ENCODE measurements at places on chromosomes 2 and 18.

GRCh38 chr2:175525975-175526374, 344.5 kb upstream of the ATP5MC3 start:
- no peak for DNase-seq

GRCh38 chr2:190679391-190679790, 30.5 kb downstream of the NAB1 start:
- no peak for DNase-seq

DNA sequence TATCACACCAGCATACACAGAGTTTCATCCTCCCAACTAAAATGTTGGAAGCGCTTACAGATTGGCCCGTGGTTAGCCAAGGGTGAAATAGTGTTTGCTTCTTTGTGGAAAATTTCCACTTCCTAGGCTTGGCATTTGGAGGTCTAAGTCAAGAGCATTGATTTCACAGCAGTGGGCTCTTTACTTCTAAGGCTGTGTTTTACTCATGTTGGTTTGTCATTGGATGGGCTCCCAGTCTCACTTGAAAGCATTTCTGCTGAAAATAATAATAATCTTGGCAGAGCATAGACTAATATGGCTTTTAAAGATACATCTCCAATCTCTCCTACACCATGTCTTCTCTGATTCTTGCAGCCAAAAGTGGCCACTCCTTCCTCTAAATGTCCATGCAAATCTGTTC, 82.9 kb downstream of the DYNAP start:
- DNase-seq, result no peak

DNA sequence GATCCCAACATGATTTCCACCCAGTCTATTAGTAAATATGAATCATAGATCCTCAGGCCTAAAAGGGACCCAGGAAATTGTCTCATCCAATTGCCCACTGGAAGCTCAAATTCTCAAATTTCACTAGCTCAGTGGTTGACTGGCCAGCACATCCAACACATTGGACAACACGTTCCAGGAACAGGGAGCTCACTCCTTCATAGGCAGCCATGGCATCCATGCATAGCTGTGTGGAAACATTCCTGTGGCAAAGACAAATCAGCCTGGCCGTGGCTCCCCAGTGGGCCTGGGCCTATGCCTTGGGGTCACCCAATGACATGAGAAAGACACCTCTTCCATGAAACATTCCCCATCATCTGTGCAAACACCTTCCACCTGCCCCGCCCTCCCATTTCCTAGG, 261.1 kb downstream of the ANAPC1 start:
- DNase-seq, result peak; percentile 27

- no peak for DNase-seq
These were observed 23.4 kb downstream of the XRCC5 start for GRCh38 chr2:216132585-216132984.

DNA sequence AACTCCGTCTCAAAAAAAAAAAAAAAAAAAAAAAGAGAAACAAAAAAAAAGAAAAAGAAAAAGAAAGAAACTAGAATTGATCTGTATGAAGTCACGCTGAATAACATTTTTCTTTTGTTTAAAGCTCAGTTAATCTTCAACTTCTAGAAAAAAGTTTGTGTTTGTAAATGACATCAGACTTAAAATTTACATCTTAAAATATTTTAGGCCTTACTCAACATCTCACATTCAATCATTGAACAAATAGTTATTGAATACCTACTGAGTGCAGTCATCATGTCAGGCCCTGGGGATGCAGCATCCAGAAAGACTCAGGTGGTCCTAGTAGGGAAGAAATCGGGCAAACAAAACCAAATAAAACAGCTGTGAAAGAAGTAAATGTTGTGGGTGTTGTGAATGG, 292.3 kb upstream of the FANCL start:
- DNase-seq, result no peak

GRCh38 chr18:25171334-25171733, 180.6 kb downstream of the ZNF521 start:
- no peak for DNase-seq

- DNase-seq, result no peak
These were observed 10.0 kb downstream of the IL1R2 start for GRCh38 chr2:102001767-102002142.

- no peak for DNase-seq
These were observed 651.3 kb upstream of the LINC00305 start for GRCh38 chr18:64800151-64800550.

DNA sequence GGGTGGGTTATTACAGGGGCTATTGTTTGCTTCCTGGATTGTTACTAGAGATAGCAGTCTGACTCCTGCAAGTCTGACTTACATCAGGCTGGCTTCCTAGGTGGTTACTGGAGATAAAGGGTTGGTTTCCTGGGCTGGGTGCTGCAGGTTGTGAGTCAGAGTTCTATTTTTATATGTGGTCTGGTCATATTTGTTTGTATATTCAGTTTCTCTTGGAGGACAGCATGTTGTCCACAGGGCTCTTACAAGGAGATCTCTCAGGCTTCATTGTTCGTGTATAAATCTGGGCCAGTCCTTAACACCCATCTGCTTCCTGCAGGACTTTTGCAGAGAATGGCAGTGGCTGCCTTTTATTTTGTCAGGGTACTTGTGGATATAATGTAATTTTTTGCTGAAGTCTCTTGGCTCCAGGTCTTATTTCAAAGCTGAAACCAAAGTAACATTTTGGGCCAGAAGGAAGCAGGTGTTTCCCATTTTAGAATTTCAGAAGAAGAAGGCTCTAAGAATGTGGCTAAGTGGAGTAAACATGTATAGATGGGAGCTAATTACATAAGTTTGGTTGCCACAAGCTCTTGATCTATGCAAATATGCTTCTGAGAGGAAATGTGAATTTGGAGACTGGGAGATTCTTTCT, 65.9 kb upstream of the SLC16A14 start:
- DNase-seq, result peak; percentile 40

- no peak for DNase-seq
These were observed 39.8 kb upstream of the ZEB2 start for GRCh38 chr2:144559681-144560080.

DNA sequence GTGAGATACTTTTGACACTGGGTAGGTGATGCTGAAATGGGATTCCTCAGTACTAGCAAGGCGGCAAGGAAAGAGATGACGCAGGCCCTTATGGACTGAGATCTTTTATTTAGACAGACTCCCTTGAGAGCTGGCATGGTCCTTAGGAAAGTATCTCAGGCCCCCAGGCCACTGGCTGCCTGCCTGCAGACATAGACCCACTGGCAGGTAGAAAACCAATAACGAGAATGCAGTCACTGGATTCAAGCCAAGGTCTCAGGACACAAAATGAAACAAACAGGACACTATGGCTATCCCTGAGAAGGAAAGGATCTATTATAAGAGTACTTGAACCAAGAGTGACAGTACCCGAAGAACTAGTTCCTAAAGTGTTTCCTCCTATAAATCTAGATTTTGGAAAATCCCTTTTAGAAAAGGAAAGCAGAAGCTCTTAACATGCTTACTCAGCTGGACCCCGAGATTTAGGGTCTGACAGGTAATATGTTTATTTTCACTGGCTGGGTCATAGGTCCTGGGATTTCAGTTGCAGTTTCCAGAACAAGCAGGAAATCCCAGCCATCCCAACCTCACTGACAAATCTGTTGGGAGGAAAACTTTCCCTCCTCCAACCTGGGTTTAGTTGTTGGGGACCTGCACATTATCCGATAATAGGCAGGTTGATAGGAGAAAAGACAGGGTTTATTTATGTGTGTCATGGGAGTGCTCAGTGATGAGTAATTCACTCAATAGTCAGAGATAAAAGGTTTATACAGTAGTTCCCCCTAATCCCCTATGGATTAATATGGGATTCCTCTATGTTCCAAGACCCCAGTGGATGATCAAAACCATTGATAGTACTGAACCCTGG, 44.5 kb downstream of the COMMD1 start:
- no peak for DNase-seq

DNA sequence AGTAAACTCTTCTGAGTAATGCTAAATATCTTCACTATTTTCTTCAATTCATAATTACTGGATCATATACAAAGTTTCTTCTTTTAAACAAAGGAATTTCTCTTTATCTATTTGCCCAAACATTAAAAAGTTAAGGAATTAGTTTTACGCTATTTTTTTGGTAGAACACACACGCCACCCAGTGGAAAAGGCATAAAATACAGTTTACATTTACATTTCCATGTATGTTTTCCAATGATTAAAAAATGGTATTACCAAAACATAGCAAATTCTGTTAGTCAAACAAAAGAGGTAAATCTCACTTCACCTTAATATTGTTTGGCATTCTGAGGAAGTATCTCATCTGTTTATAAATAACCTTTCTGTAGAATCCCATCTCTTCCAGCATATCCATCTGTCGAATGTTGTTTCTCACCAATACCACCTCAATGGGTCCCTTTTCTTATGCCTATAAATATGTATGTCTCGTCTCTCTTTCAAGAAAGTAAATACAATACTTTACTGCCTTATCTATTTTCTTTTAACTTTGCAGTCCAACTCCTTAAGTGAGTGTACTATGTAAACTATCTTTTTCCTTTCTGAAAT, 7.2 kb downstream of the BOLL start:
- DNase-seq, result peak; percentile 54

GRCh38 chr2:236055471-236055870, 112.7 kb downstream of the GBX2 start:
- no peak for DNase-seq

DNA sequence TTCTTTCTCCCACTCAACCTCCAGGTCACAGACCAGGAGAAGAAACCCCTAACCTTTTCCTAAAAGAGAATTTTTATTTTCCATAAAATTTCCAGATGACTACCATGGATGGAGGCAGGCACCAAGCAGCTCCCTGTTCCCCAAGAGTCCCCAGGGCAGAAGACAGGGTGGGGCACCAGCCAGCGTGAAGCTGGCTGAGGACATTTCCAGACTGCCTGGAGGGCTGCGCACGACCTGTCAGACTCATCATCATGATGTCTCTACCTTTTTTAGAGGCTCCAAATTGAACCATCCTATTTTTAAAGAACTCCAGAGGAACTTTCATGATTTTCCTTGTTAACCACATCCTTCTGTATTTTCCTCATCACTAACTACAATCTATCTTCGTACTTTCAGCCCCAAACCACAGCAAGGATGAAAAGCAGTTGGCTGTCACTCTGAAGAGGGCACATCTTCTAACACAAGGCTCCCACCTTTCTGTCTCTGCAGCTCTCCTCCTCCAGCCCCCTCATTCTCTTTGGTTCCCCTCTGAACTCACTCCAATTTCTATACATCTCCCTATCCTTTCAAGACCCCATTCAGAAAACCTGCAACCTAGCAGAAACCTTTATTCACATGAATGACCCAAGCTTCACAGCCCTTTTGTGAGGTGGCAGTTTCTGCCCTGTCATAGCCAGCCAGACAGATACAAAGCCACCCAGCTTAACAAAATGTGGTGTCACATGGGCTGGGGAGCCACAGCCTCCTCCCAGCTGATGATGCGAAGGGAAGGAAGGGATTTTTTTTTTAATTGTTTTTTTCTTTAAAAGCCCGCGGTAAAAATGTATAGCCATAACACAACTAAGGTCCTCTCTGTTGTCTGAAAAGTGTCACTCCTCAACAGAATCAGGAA, 11.1 kb downstream of the AMMECR1L start:
- no peak for DNase-seq

DNA sequence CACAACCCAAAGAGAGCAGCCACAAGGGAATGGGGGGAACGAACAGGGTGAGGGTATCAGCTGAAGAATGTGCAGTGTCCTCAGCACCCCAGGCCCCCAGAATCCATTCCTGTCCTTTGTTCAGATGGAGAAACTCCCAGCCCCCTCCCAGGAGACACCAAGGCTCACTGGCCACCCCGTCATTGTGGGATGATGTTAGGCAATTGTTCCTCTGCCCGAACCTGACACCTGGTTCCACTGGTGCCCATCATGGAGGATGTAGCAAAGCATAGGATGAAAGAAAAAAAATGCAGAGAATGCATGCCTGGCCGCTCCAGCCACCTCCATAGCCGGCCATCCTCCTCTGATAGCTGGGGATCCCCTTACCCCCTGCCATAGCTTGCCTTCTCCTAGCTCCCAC, 197.3 kb upstream of the TWIST2 start:
- no peak for DNase-seq

GRCh38 chr18:58413667-58414628, 214.9 kb downstream of the ALPK2 start:
- DNase-seq, result no peak

DNA sequence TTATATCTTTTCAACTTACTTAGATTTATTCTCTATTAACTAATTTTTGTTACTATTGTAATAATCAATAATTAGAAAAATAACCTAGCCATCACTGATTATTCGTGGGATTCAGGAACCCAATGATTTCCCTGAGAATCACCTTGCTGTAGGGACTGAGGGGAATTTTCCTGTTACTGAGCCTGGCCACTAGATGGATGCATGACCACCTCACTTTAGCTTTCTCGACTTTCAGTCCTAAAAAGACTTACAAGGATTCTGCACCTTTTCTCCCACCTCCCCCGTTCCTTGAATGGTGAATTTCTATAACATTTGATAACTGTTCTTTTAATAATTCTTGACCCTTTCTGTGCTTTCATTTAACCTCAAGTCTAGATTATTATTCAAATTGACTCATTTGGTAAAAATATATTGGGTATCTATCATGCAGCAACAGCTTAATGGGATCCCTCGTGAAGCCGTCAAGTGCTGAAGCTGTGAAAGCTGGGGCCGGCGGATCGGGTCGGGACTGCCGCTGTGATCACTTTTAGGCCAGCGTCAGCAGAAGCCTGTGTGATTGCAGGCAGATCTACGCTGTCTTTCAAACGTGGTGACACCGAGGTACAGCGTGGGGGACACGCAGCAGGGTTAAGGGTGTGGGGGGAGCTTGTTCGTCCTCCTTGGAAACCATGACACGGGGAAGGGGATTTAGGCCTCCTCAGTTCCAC, 38.8 kb upstream of the TMEM18 start:
- DNase-seq, result peak; percentile 26

DNA sequence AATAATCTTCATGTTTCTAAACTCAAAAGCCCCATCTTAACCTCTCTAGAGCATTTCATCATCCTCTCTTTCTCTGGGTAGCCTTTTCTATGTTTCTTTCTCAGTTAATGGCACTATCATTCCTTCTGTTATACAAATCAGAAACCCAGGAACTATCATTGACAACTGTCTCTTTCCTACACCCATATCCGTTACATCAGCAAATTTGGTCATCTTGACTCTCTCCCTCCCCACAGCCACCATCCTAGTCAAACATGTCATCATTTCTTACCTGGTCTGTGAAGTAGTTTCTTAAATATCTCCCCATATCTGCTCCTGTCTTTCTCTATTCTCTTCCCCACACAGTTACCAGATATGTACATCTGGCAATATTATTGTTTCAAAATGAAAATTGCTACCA, 62.8 kb downstream of the THSD7B start:
- no peak for DNase-seq

DNA sequence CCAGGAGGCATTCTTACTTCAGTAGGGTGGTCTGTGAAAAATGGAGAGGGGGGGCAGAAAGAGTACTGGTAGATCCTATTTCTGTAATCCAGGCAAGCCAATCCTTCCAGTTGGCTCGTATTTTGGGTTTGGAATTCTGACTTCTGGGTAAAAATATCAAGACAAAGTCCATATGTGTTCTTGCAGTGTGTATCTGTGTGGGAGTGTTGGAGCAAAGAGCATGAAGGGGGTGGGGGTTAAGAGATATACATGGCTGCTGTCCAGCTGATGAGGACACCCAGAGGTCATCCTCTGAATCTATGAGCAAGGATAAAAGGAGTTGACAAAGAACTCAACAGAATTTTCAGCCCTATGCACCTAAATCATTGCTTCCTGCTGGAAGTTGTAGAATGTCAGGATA, 375.8 kb upstream of the PIK3C3 start:
- DNase-seq, result no peak

- DNase-seq, result no peak
These were observed 169.8 kb upstream of the SPATS2L start for GRCh38 chr2:200136655-200137054.

All from AG08395 (cell line).